Muscle of leg (tissue), 16 donors: ENCODE measurements at places on chromosomes 6 and 20. TPM values are rescaled to one million over a fixed set of nuclear protein-coding genes. Genes with fewer than 3 reads are reported as not detected.

BTNL2 gene
- not detected for total RNA-seq

TINAG gene
- 0.04 TPM for total RNA-seq

ZC2HC1B gene
- 0.53 TPM for total RNA-seq

SLC44A4 gene
- 0.18 TPM for total RNA-seq

DNPH1 gene
- total RNA-seq = 20.1 TPM

HLA-DOA gene
- total RNA-seq = 1.5 TPM

DNA sequence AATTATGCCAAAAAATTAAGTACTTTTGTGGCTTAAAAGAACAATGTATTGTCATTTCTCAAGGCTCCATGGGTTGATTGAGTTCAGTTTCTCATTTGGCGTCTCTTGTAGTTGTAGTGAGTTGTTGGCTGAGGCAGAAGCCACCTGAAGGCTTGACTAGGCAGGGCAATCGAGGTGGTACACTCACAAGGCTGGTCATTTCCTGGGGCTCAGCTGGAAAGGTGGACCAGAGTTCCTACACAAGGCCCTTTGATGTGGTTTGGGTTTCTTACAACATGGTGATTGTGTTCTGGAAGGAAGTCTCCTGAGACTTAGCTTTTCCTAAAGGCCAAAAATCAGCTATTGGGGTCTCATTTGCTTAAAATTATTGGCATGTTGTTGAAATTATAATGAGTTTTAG lies 22.6 kb downstream of the MAS1 start:
- peaks cover 7% of the 10 kb centered on the region for H3K4me1 ChIP-seq
- peaks cover 19% of the 10 kb centered on the region for H3K27me3 ChIP-seq
- no peak overlapping the region for H3K4me3 ChIP-seq
- H3K36me3 ChIP-seq = no peaks in the 10 kb centered on the region
- no peak overlapping the region for H3K27ac ChIP-seq

DNA sequence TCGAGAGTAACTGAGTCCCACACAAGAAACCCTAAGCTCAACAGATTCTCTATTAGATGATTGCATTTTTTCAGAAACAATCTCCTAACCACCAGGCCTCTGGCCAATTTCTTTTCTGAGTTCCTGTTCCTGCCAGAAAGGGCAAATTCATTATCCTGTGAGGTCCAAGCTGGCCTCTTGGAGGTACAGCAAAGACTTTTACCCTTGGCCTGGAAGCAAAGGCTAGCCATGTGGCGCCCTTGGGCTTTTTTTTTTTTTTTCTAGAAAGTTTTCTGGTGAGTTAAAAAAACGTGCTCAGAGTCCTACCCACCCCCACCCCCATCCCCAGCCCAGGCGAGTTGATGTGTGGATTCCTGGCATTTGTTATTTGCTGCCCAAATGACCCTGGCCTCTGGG lies 59.0 kb upstream of the EEF1A1 start:
- peak overlapping the region; percentile 87 for H3K27ac ChIP-seq
- H3K36me3 ChIP-seq = no peaks in the 10 kb centered on the region
- peak; percentile 78 for DNase-seq
- H3K4me1 ChIP-seq = peaks cover 22% of the 10 kb centered on the region
- no peaks in the 10 kb centered on the region for H3K27me3 ChIP-seq

DNA sequence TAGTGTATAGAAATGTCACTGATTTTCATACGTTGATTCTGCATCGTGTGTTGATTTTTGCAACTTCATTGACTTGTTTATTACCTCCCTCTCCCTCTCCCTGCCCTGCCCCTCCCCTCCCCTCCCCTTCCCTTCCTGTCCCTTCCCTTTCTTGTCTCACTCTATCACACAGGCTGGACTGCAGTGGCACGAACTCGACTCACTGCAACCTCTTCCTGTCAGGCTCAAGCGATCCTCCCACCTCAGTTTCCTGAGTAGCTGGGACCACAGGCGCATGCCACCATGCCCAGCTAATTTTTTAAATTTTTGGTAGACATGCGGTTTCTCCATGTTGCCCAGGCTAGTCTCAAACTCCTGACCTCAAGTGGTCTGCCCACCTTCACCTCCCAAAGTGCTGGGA lies 19.2 kb upstream of the PPP1R14C start:
- no peak overlapping the region for H3K4me3 ChIP-seq
- H3K27me3 ChIP-seq = no peaks in the 10 kb centered on the region
- H3K36me3 ChIP-seq = no peaks in the 10 kb centered on the region

DNA sequence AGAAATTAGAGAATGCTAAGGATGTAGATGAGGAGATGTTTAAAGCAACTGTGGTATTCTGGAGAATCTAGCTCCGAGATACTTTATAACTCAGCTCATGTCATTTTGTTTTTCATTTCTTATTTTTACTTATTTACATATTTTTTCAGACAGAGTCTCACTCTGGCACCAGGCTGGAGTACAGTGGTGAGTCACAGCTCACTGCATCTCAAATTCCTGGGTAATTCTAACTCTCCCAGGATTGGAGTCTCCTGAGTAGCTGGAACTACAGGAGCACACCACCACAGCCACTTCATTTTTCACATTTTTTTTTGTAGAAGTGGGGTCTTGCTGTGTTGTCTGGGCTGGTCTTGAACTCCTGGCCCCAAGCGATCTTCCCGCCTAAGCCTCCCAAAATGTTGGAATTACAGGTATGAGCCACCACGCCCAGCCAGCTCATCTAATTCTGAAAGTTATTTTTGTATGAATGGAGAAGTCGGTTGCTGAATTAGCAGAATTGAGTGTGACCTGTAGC lies 94.3 kb upstream of the FAM8A1 start:
- H3K4me1 ChIP-seq = no peaks in the 10 kb centered on the region
- H3K36me3 ChIP-seq = peaks cover 20% of the 10 kb centered on the region
- no peaks in the 10 kb centered on the region for H3K27me3 ChIP-seq

- no peaks in the 10 kb centered on the region for H3K27me3 ChIP-seq
- peaks cover 17% of the 10 kb centered on the region for H3K4me1 ChIP-seq
- no peaks in the 10 kb centered on the region for H3K36me3 ChIP-seq
- no peak for DNase-seq
Observed at GRCh38 chr20:38197217-38197616, 32.1 kb upstream of the TGM2 start.

DNA sequence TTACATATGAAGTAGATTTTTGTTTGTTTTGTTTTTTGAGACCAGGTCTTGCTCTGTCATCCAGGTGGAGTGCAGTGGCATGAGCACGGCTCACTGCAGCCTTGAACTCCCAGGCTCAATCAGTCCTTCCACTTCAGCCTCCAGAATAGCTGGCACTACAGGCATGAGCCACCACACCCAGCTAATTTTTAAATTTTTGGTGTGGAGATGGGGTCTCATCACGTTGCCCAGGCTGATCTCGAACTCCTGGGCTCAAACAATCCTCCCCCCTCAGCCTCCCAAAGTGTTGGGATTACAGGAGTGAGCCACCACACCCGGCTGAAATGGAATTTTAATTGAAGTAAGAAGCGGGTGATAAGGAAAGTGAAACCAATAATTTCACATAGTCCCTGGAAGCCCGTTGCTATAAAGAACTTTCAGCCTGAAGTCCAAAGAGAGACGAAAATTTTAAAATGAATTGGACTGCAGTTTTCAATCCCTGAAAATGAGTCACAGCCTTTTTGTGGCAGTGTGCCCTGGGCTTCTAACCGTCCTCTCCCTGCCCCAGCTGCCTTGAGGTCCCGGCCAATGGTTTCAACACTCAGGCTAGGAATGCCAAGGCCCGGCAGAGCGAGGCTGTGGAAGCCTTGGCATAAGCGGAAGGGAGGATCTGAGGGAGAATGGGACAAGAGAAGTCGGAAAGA lies 757 bp downstream of the RAET1E start:
- H3K27me3 ChIP-seq = no peaks in the 10 kb centered on the region
- DNase-seq = peak; percentile 91
- peak overlapping the region; percentile 42 for H3K27ac ChIP-seq
- H3K4me1 ChIP-seq = peaks cover 28% of the 10 kb centered on the region
- H3K36me3 ChIP-seq = no peaks in the 10 kb centered on the region
- no peak overlapping the region for H3K4me3 ChIP-seq

DNA sequence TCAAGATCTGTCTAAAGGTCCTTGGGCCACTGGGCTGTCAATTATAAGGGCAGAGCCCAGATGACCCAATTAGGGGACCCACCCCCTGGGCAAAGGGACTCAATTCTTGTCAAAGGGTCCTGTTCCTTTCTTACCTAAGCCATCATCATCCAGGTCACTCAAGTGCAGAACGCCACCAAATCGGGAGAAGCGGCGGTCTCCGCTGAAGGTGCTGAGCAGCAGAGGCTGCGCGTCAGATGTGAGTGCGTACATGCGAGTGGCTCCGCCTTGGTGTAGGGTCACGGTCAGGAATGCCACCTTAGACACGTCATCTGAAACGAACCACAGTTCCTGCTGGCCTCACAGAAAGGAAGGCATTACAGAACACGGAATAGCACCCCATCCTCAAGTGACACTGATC lies 34.2 kb downstream of the MRS2 start:
- H3K27ac ChIP-seq = no peak overlapping the region
- H3K36me3 ChIP-seq = peaks cover 12% of the 10 kb centered on the region
- no peak overlapping the region for H3K4me3 ChIP-seq

DNA sequence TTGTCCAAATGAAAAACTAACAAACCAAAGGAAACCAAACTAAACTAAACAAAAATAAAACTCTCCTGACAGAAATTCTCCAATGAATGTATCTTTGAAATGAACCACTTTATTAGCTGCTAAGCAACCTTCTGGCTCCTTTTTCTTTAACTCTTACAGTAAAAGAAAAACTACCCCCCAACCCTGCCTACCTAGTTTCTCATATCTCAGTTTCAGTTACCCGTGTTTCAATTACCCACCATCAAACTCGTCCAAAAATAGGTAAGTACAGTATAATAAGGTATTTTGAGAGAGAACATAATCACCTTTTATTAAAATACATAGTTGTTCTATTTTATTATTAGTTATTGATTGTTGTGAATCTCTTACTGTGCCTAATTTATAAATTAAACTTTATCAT lies 177.4 kb upstream of the THEMIS start:
- H3K36me3 ChIP-seq = no peaks in the 10 kb centered on the region
- no peaks in the 10 kb centered on the region for H3K27me3 ChIP-seq
- H3K27ac ChIP-seq = no peak overlapping the region
- no peak for DNase-seq
- H3K4me1 ChIP-seq = no peaks in the 10 kb centered on the region

- H3K4me3 ChIP-seq = no peak overlapping the region
- peak; percentile 22 for DNase-seq
- no peak overlapping the region for H3K27ac ChIP-seq
- no peaks in the 10 kb centered on the region for H3K4me1 ChIP-seq
Observed at GRCh38 chr20:13771853-13772453, 12.8 kb downstream of the ESF1 start.

DNA sequence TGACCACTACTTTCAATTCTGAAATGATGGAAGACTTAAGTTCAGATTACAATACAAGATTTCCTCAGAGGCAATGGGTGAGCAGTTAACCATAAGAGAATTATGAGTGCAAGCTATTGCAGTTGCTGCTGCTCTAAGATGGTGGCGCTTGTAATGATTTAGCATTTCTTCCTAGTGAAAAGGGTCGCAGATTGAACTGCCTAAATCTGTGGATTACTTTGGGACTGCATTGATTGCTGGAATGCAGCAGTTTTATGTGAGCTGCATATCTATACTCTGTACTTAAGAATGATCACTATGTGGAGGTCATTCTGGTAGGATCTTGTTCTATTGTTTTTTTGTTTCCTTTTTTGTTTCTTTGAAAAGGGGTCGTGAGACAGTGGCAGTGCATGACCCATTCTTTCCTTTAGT lies 5.3 kb downstream of the SCAF8 start:
- no peak overlapping the region for H3K27ac ChIP-seq

GRCh38 chr6:11537229-11538051 lies at the start of gene TMEM170B:
Gene TMEM170B (plus strand): TSS chr6:11537749. CDS start chr6:11538278, 529 bp downstream.
- peaks cover 2% of the 10 kb centered on the region for H3K27me3 ChIP-seq
- H3K36me3 ChIP-seq = no peaks in the 10 kb centered on the region
- H3K4me1 ChIP-seq = peaks cover 4% of the 10 kb centered on the region
- peak within 1 kb of the TSS; percentile 73 for H3K4me3 ChIP-seq
- DNase-seq = peak; percentile 98

DNA sequence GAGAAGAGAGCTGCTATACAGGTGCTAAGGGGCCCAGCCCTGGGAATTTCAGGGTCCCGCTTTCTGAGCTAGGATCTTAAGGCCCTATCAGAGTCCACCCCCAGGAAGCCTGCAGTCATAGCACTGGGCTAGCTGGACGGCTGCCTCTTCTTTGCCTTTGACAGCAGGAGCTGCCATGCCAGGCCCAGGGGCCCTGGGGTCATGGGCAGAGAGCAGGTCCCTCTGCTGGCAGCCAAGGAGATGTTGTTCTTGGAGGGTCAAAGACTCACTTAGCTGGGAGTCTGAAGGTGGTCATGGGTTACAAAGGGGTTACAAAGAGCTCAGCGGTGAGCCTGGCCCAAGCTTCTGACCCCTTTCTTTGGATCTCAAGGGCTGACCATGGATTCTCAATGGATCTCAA lies 52.7 kb downstream of the RPP21 start:
- no peaks in the 10 kb centered on the region for H3K36me3 ChIP-seq
- H3K4me1 ChIP-seq = no peaks in the 10 kb centered on the region
- DNase-seq = no peak
- no peak overlapping the region for H3K4me3 ChIP-seq
- peaks cover 21% of the 10 kb centered on the region for H3K27me3 ChIP-seq
- H3K27ac ChIP-seq = no peak overlapping the region

DNA sequence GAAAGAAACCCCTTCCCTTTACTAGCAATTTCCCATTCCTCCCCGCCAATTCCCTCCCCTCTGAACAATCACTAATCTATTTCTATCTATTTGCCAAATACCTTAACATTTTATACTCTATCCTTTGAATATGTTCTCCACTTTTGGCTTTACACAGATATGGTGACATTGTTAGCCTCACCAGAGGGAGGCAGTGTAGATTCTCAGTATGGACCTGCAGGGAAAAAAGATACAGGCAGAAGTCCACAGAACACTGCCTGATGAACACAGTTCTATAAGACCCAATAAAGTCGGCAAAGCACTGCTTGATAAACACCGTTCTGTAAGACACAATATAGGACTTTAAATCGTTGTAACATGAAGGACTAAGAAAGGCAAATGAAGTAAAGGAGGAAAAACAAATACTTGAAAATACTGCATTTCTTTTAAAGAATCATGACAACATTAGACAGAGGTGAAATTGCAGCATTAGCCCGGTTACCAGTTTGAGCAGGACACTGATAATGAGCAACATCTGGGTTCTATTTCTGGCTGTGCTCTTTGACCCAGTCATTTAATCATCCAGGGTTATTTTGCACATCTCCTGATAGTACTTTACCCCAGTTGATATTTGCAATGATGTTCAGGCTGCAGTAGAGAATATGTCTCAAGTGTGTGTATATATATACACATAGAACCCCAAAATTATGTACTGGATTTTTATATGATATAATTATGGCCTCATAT lies 296.8 kb downstream of the UTRN start:
- no peaks in the 10 kb centered on the region for H3K27me3 ChIP-seq
- H3K27ac ChIP-seq = no peak overlapping the region
- no peak overlapping the region for H3K4me3 ChIP-seq
- peak; percentile 32 for DNase-seq

GRCh38 chr6:3205913-3206312 lies 21.5 kb downstream of the TUBB2B start:
- no peak overlapping the region for H3K4me3 ChIP-seq
- DNase-seq = no peak
- H3K4me1 ChIP-seq = peaks cover 21% of the 10 kb centered on the region
- H3K27ac ChIP-seq = no peak overlapping the region
- H3K27me3 ChIP-seq = peaks cover 4% of the 10 kb centered on the region
